ENCODE measurements at places on chromosomes 2 and 18.

- DNase-seq: no peak
Observed at GRCh38 chr2:208153156-208153555, 7.2 kb upstream of the CRYGB start.

DNA sequence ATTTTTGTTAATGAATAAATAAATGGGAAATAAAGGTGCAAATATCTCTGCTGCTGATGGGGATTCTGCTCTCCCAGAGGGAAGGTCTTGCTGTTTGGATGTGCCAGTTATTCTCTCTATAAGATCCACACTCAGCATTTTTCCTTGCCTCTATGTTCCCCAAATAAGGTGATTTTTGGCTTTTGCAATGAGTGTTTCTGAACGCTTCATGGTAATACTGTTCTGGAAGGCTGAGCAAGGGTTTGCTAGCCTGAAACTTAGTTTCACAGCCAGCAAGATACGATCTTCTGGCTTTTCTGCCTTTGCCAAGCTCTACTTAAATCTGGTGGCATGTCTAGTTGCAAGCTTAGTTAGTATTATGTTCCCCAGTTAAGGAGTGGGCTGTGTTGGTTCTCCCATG, 114.6 kb downstream of the LPIN1 start:
- DNase-seq: no peak

DNA sequence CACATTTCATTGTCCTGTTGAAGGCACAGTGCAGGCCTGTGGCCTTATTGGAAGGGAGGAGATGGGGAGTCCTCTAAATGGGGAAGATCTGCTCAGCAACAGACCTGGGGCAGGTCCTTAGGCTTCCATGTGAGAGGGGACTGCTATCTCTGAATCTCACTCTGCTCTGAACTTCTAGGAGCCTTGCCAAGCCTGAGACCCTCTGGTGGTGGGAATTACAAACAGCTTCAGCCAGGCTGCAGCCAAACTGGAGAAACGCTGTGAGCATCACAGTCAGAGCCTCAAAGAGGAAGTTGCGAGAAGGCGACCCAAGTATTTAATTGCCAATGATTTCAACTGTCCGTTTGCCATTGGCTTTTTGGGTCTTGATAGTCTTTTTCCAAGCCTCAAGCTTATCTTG, 66.8 kb upstream of the MC2R start:
- DNase-seq: no peak

DNA sequence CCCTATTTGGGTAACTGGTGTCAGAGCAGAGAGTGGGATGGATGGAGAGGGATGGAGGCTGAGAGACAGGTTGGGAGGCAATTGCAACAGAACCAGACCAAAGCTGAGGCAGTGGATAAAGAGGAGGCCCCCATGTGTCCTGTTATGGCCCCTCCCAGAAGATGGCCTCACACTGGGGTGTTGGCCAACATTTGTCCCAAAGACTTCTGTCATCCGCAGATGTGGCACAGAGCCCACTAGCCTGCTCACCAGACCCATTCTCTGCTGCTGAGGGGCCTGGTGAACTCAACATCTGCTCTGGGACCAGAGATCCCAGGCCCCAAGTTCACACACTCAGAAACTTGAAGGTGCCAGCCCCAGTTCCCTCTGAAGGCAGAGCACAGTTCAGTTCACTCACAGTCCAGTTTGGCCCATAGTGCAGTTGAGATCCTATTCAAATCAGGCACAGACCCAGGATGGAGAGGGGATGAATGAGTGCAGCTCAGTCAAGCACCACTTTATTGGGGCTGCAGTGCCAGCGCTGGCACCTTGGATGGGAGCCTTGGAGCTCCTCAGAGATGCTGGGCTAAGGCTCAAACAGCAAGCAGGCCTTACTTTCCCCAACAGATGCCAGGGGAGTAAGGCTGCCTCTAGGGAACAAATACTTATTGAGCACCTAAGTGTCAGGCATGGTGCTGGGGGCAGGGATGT, 189.2 kb downstream of the ZBTB7C start:
- no peak for DNase-seq

- no peak for DNase-seq
Observed at GRCh38 chr2:237996021-237996593, 29.3 kb downstream of the UBE2F start.

- no peak for DNase-seq
Observed at GRCh38 chr2:183078163-183078463, 434 bp upstream of the DUSP19 start.
